Activated CD4-positive, alpha-beta T cell treated with anti-CD3 and anti-CD28 coated beads, Interleukin-2, amount 50 U/mL, for 4 hours (primary cell): ENCODE measurements at places on chromosomes 12 and 14.
A peak's percentile ranks its signal among the peaks of the same experiment; 100 is the strongest.

DNA sequence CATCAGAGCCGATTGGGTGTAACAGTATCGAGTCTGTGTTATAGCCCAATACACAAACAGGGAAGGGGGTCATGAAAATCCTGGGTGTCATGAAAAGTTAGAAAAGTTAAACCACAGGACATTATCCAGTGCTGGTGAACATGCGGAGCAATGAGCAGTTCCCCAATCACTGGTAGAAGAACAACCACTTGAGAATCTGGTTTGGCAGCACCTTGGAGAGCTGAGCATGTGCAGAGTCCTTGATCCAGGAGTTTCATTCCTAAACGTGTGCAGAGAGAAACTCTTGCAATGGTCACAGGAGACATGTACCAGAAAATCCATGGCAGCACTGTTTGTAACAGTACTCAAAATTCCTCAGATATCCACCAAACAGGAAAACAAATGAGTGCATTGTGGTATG lies 23.0 kb upstream of the JDP2 start:
- no peak for DNase-seq

GRCh38 chr14:33118668-33119067 lies 180.0 kb downstream of the NPAS3 start:
- DNase-seq: no peak

DNA sequence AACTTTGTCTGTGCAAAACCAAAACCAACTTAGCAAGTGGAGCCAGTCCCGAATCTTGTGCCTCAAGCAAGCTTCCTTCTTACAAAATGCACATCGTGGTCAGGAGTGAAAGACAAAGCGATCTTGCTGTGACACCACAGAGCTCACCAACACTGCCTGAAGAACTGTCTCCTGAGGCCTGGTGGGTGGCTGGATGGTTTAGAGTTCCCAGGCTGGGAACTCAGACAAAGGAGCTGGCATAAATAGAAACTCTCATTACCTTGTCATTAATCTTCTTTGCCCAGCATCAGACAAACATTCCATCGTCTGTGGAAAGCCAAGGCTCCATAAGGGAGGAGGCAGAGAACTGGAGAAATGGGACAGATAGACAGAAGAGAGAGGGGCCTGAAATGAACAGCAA lies 144.8 kb downstream of the KCNA5 start:
- no peak for DNase-seq

GRCh38 chr14:71942904-71943694 lies 10.9 kb downstream of the RGS6 start:
- DNase-seq: no peak

DNA sequence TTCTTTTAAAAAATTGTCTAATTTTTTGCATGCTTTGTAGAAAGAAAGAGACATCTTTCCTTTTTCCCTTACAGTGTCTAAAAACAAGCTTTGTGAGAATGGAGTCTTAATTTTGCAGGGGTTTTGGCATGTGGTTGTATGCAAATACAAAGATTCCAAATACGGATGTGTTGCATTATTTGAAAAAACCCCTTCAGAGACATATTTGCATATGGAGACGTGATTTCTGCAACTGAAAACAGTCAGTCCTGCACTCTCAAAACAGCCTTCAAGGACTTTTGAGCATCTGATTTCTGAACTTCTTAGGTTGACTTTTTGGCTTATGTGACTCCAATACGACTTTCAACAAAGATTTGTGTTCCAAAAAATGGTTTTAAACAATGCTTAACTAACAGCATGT lies 7.8 kb downstream of the IRAK3 start:
- no peak for DNase-seq

DNA sequence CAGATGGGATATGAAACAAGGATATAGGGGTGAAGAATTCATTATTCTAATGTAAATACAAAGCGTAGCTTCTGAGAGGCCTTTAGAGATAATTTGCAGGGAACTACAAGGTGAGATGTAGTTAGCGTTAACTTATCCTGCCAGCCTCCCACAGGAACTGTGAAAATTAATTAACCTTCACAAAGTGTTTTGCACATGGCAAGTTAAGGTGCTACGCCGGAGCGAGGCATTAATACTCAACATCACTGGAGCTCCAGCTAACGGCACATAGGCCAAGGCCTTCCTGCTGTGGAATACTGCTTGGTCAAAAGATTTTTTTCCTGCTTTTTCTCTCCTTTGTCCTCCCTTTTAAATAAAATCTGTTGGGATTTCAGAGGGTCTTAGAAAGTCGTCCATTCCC lies 86.5 kb downstream of the CRACR2A start:
- no peak for DNase-seq

DNA sequence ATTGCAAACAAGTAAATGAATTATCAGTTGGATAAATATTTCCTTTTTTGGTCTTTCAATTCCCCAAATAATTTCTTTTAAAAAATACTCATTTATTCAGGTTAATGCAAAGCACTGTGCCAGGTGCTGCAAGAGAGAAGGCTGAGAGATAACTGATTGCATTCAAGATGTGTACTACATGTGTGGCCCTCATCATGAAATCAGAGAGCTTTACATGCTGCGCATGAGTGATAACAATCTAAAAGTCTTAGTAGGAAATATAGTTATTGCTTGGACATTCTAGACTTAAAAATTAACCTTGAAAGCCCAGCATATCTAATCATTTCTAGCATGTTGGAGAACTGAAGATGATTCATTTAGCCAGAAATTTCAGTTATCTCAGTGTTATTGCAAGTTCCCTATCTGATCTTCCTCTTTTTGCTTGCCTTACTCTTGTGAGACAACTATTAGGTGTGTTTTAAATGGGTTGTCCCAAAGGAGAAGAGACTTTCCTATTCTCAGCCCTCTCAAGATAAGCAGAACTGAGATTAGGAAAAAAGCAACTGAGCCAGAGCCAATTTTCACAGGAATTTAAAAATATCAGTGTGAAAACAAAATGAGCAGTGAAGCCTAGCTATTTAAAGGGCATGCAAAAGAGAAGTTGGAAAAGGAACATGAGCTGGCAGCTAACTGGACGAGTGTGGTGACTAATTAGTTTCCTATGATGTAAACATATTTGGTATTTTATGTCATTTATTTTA lies 60.9 kb downstream of the PLEKHA5 start:
- no peak for DNase-seq

- no peak for DNase-seq
These were observed 137.5 kb downstream of the CCDC91 start for GRCh38 chr12:28327722-28328121.

DNA sequence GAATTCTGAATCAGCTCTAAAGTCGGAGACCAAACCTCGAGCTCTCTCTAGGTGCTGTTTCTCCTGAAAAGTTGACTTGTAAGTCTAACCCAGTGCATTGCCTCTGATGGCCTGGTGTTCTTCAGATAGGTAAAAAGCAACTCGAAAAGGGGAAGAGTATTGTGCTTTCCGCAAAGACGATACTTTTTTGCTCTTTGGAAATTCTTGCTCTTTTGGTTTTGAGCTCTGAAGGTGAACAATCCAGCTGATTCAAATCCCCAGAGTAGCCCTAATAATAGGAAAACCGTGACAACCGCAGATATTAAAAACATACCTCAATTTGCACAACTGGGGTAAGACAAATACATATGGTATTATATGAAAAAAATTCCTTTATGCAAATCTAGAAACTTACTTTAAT lies 447.4 kb downstream of the RAD51B start:
- DNase-seq: no peak

DNA sequence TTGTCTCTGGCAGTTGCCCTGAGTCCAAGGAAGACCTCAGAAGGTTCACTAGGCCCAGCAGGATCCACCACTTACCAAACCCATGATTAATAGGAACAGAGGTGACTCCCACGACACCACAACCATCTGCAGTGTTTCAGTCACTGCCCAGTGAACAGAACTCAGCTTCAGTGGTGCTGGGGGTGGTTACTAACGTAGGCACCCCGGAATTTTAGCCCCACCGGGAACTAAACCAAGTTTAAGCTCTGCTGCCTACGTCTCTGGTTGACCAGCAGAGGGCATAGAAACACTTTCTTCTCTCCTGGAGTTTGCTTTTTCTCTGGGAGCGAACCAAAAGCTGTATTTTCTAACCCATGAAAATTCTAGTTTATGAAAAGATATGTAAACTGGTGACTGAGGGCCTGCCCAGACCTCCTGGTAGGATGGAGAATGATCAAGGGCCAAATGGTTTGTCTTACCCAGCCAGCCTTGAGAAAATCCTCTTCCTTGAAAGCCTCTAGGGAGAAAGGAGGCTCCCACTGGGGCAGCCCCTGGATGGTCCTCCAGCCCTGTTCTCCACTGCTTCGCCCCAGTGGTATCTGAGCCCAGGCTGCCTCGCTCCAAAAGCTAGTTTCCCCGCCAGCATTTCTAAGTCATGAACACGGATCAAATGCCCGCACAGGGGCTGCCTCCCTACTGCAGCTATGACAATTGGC lies 379.8 kb downstream of the DPF3 start:
- no peak for DNase-seq

DNA sequence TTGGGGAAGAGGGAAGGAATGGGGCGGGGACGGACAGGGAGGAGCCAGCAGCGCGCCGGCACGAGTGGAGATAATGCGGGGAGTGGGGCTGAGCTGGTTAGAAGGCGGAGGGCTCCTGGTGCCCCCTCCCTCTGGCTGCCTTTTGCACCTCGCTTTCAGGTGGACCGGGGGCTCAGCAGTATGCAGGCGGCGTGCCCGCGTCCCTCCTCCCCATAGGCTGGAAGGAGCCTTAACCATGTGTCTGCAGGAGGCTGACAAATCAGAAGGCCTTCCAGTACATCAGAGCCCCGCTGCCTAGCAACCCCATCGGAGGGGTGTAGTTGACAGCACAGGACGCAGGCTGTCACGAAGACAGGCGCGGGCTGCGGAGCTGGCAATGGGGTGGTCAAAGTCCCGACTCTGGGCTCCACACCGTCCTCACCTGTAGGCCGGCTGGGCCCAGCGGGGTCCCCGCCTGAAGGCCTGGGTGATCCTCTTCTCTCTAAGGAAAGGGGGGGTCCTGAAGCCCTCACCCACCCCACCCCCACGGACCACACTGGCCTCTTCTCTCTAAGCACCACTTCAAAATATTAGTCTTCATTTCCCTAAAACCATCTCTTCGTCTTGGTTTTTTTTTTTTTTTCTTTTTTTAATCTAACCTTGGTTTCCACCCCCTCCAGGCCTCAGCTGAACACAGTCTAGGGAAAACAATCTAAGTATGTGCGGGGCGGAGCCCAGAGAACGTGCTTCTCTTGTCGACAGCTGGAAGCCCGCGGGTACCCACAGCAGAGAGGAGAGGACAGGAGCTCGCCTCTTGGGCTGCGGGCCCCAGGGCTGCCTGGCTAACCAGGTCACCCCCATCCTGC lies 44.5 kb downstream of the KDM2B start:
- peak; percentile 44 for DNase-seq
